ENCODE measurements at places on chromosomes 1 and 21. TPM values are rescaled to one million over a fixed set of nuclear protein-coding genes. Genes with fewer than 3 reads are reported as not detected.

The CFHR5 gene
- total RNA-seq, result not detected

The BMP8A gene
- total RNA-seq, result not detected

The PGBD2 gene
- total RNA-seq, result 3.4 TPM

The EPB41 gene
- 10.8 TPM for total RNA-seq

The GJB5 gene
- not detected for total RNA-seq

The SLC22A15 gene
- 0.30 TPM for total RNA-seq

The IL22RA1 gene
- total RNA-seq, result not detected

The S1PR1 gene
- 16.8 TPM for total RNA-seq

The CIART gene
- 0.74 TPM for total RNA-seq

The RPTN gene
- total RNA-seq, result not detected

The SEMA4A gene
- 0.67 TPM for total RNA-seq

The PTPN22 gene
- total RNA-seq, result 0.45 TPM

Data from bronchus fibroblast of lung (primary cell).